CD4-positive, alpha-beta T cell treated with Interleukin-15 for 4 hours (primary cell): ENCODE measurements at places on chromosomes 1 and 21.

DNA sequence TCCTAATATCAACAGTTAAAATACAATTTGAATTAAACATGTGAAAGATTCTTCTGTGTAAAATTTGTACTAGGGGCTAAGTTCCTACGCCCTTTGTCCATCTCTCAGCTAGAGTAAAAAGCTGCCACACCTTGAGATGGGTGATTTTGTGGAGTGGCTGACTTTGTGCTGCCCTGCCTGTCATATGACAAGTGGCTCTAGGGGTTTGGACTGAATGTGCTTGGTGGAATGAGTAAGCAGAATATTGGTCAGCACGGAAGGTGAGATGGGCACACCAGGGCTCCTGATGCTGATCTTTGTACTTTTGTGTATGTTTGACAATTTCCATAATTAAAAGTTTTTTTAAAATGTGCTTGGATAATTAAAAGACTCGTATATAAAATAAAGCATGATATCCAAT lies 133.6 kb upstream of the SLC45A1 start:
- DNase-seq, result no peak

GRCh38 chr1:224497714-224498573 lies 63.3 kb upstream of the WDR26 start:
- peak; percentile 55 for DNase-seq

DNA sequence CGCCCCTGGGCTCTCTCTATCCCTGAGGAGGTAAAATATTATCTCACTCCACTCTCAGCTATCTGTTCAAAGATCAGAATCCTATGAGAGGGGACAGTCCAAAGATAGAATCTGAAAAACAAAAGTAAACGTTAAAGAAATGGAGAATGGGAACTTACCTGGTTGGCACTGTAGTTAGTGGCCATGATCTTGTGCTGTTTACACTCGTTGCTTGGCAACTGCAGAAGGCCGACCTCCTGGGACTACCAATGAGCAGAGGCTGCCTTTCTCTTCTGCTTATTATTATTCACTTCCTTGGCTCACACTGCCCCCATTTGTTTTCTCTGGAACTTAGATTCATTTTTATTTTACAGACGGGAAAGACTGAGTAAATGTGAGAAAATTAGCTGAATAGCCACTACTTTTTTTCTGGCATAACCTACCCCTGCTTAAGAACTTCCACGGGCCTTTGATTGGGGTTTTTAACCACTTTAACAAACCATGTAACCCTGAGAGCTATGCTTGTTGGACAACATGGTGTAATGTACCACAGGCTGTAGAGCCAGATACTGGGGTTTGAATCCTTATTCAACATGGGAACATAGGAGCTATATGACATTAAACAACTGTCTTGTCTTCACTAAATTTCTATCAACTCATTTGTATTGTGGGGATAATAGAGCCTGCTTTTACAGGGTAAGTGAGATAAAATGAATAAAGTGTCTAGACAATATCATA lies at the start of gene CFAP126:
CFAP126 (minus strand) TSS at position 193 of the 717 bp plus-strand sequence; CDS start at position 185, 8 bp downstream.
- peak; percentile 73 for DNase-seq

GRCh38 chr1:169044971-169045370 lies 61.5 kb upstream of the ATP1B1 start:
- no peak for DNase-seq

DNA sequence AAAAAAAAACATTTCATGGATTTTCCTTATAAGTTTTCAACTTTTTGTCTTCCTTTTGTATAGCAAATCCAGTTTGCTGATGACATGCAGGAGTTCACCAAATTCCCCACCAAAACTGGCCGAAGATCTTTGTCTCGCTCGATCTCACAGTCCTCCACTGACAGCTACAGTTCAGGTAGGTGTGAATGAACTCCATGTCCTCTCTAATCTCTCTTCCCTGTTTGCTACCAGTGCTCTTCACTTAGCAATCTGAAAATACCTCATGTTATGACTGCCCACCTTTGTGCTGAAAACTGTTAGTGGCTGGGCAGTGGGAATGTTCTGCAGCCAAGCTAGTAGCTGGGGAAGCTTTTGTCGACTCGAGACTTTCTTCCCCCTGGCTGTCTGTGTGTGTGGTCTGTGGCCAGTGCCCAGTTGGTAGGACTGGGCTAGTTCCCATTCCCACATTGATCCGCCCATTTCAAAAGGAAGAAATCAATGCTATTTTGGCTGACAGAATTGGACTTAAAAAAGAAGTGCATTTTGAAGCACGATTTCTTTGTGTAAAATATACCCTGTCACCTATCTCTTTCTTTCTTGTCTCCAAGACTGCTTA lies 24.5 kb downstream of the AHCYL1 start:
- no peak for DNase-seq

DNA sequence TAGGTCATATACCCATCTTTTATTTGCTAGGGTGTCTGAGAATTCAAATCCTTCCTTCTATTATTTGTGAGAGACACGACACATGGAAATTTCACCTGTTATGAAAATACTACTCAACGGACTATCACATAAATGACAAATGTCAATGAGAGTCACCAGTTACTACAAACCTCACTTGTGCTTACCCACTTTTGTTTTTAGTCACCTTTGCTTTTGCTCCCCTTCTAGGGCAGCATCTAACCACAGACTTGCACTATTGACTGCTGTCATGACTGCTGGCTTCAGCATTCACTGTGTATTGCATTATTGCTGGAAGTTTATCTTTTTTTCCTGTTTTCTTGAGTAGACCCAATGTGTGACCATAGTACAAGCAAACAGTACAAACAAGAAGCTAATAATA lies 1048.0 kb downstream of the PLA2G4A start:
- no peak for DNase-seq

DNA sequence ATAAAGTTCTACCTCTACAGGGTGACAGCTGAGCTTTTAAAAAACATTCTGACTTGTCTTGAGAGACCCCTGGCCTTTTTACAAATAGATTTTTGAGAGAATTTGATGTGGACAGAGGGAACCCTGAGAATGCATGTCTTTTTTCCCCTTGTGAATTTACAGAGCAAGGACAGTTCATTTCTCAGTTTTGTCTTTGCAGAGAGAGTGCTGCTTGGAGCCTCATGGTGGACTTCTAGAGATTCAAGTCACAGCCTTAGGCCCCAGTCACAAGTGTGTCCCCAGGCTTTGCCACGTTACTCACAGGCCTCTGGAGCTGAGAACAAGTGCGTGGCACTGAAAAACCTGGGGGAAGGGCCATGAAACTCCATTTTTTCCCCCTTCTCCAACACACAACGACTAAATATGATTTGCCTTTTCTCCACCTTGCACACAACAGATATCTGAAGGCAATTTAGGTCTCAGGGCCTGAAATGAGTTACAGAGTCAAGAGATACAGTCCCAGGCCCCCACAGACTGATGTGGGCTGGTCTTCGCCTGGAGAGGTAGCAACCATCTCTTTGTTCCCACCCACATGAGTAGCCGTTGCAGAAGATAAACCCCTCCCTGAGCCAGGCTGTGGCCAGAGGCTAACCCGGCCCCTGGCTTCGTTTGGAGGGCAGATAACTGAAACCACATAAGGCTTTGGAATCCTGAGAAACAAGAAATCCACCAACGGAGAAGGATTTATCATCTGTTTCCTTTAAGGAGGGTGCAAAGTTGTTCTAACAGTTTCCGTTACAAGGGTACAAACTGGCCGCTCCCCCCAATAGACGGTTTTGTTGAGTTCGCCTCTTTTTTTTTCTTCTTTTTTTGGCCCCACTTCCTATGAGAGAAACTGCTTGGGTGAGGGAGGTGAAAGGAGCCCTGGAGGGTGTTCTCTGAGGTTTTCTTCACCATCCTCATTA lies 1.0 kb upstream of the PIGV start:
- DNase-seq, result peak; percentile 30

DNA sequence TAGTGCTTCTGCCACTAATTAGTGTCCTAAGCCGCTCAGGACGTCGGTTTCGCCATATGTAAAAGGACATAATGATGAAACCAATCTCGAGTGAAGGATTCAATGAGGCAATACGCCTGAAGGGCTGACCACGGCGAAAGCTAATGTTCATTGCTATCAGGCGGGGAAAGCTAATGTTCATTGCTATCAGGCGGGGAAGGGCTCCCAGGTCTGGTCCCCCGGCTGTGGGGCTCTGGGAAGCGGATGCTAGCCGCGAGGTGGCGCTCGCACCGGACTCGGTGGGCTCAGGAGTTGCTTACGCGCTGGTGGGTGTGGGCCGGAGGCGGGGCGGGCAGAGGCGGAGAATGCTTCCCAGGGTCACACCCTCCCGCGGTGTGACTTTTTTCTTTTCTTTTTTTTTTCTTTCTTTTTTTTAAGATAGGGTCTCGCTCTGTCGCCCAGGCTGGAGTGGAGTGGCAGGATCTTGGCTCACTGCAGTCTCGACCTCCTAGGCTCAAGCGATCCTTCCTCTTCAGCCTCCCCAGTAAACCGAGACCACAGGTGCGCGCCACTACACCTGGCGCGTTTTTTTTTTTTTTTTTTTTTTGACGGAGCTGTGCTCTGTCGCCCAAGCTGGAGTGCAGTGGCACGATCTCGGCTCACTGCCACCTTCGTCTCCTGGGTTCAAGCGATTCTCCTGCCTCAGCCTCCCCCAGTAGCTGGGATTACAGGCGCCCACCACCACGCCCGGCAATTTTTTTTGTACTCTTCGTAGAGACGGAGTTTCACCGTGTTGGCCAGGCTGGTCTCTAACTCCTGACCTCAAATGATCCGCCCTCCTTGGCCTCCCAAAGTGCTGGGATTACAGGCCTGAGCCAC lies 1.1 kb upstream of the PEAR1 start:
- DNase-seq, result peak; percentile 82

DNA sequence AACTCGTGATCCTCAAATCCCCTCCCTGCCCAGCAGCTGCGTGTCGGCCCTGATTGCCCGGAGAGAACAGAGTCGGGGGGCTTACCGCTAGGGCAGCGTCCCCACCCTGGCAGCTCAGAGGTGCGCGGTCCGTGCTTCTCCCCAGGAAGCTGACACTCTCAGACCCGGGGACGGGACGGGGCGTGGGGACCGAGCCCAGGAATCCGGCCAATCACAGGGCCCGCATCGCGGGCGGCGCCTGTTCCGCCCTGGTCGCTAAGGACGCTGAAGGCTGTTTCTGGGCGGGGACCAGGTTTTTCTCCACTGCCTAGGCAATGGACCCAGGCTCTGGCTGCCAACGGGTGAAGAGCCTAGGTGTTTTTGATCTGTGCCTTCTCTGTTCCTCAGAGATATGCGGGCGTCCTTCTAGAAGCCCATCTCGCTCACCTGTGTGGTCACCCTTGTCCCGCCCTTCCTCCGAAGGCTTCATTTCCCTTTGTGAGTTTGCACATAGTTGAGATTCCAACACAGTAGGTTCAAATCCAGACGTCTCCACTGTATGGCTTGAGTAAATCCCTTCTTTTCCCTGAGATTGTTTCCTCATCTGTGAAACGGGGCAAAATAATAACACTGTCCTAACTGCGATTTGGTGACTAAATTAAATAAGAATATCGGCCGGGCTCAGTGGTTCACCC lies at the start of gene C1orf87:
C1orf87 (minus strand) TSS at position 166 of the 674 bp plus-strand sequence. CDS start 1,127 bp downstream, outside the sequence.
- no peak for DNase-seq

- no peak for DNase-seq
Observed at GRCh38 chr1:22861764-22862440, 110.8 kb downstream of the LACTBL1 start.

- DNase-seq, result no peak
Observed at GRCh38 chr1:119188926-119189325, 48.5 kb upstream of the WARS2 start.

DNA sequence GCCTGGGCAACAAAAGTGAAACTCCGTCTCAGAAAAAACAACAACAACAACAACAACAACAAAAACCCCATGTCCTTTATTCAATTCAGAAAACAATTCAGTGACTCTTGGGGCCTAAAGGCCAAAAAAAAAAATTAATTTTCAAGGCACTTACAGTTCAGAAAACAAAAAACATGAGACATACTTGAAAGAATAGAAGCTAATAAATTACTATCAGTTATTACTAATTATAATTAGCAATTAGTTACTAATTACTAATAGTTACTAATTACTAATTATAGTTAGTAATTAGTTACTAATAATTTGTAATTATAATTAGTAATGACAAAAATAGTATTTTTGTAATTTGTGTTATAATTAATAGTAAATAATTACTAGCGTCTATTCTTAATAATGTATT lies 56.8 kb upstream of the MPC2 start:
- no peak for DNase-seq

DNA sequence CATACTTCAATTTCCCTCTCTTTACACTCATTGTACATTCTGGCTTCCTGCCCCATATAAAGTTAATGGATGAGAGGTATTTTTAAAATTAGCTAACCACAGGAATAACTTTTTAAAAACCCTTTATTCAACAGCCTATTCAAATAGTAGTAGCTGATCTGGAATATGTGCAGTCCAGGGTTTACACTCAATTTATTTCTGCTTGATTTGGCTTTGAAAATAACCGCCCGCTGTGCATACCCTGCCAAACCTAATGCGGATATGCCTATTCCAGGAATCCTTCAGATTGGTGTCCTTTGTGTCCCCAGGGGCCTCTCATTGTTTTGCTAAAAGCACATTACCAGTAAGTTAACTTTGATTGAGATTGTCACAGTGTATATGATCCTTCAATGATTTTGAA lies 1686.2 kb downstream of the PLA2G4A start:
- DNase-seq, result no peak

- DNase-seq, result no peak
Observed at GRCh38 chr1:156262461-156263287, 14.8 kb upstream of the PAQR6 start.

GRCh38 chr1:99648107-99648506 lies 2.2 kb downstream of the PALMD start:
- DNase-seq, result no peak

GRCh38 chr1:101333186-101333585 lies 96.4 kb downstream of the S1PR1 start:
- DNase-seq, result no peak
